ENCODE measurements at places on chromosomes 12 and 14.

- no peak for DNase-seq
Observed at GRCh38 chr14:76351941-76352340, 24.0 kb upstream of the ESRRB start.

DNA sequence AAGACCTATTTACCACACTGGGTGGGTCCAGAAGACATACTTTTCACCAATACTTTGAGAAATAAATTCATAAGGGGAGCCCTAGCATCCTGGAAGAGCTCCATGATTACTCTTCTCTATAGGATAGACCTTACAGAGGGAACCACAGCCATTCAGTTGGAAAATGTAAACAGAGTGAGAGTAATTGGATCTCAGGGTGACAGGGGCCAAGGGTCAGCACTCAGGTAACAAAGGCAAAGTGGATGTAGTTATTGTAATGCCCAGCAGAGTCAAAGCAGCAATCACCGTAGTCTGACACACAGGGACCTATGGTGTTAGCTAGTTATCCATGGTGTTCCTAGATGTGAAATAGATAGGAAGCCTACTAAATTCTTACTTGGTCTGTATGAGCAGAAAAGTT, 10.8 kb upstream of the GTF2A1 start:
- DNase-seq, result no peak

DNA sequence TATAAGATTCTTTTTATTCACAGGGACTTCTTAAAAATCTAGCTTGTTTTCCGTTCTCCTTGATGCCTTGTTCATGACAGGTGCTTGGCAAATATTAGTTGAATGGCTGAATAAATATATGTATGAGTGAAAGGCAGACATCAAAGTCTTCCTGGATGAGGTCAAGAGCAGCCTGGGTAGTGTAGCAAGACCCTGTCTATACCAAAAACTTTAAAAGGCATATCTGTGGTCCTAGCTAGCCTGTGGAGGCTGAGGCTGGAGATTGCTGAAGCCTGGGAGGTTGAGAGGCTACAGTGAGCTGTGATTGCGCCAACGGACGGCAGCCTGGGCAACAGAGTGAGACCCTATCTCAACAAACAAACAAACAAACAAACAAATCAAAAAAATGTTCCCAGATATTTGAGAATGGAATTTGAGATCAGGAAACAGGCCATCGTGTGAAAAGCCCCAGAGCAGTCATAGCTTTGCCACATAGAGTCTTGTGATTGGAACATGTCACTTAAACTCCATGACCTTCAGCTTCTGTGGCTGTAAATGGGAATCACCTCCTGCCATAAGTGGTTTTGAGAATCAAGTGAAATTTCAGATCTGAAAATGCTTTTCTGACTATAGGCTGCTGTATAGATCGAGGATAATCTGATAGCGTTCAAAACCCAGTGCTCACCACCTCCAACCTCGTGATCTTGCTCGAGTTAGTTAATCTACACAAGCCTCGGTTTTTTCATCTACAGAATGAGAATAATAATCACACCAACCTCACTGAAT, 64.3 kb downstream of the ZFP36L1 start:
- no peak for DNase-seq

- no peak for DNase-seq
Observed at GRCh38 chr12:116502989-116503496, 56.1 kb upstream of the MAP1LC3B2 start.

DNA sequence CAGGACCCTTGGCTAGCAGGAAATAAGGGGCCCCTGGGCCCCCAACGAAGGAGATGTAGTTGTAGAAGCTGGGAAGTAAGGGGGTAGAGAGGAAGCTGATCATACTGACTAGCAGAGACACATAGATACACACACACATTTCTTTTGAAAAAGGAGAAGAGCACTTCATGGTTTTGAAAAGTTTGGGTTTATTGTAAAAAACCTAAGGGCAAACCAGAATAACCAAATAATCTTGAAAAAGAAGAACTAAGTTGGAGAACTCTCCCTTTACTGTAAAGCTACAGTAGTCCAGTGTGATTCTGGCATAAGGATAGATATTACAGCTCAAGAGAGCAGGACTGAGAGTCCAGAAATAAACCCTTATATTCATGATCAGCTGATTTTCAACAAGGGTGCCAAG, 5.8 kb upstream of the HCAR3 start:
- DNase-seq, result no peak

- no peak for DNase-seq
Observed at GRCh38 chr12:109793826-109794501, 39.2 kb downstream of the TRPV4 start.

DNA sequence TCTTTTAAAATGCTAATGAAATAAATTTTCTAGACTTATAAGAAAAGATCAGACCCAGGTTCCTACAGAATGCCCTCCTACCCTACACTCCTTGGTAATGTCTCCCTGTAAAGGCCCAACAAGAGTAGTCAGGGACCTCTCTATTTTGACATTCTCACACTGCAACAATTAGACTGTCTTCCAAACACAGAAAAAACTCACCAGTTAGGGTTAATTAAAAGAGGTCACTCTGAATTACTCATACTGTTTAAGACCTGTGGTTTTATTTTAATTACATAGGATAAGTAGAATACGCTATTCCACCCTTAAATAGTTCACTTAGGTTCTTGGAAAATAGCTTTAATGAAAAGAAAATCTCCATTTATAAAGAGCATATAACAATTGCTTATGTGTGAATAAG, 142.4 kb downstream of the ITPR2 start:
- no peak for DNase-seq

- DNase-seq, result no peak
Observed at GRCh38 chr14:76717508-76718290, 43.6 kb upstream of the VASH1 start.

DNA sequence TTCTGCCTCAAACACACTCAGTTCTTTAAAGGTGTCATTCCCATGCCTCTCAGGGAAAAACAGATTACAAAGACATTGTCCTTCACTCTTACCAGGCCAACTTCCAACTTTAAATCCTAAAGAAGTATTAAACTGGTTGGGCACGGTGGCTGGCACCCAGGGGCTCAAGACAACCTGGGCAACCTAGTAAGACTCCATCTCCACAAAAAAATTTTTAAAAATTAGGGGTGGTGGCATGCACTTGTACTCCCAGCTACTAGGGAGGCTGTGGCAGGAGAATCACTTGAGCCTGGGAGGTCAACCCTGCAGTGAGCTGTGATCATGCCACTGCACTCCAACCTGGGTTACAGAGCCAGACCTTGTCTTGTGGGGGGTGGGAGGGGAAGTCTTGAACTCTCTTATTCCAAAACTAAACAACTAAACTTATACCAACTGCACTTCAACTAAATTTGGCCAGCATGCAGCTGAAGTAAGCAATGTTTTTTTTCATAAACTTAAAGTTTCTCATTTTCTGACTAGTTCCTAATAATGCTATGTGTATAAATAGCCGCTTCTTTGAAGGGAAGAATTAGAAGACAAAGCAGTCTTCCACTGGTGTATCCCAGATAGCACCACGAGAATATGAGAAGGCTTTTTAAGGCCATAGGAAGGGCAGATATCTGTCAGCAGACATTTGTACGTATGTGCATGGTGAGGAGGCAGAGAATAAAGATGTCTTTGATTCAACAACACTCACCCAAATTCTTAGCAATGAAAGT, 2.4 kb downstream of the SLC11A2 start:
- DNase-seq, result no peak

DNA sequence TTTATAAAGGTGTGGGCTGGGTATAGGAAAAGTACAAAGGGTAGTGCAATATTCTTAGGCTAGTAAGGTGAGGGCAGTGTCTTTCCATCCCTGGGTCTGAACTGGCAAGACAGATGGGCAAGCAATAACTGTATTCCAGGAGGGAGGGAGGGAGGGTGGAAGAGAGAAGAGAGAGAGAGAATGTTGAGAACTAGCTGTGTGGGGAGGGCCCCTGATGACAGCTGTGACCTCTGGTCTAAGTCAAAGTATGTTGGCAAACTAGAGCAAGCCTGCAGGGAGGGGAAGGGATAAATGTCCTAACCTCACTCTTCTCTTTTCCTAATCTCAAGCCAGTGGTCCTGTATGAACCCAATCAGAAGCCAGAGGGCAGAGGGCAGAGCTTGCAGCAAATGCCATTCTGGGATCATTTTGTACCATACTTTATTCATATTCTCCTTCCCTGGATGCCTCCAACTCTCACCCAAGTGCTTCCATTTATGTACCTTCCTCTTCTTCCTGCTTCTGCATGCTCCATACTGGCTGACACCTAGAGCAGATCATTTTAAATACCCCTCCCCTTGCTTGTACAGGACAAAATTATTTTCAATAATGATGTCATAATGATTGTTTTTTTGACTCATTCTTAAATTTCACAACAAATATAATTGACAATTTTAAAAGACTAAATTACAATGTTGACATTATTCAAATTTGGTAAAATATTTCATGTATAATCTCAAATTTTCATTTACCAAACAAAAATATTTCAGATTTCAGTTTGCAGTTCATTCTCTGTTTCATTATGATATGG, 75.9 kb downstream of the AKAP6 start:
- DNase-seq, result no peak

DNA sequence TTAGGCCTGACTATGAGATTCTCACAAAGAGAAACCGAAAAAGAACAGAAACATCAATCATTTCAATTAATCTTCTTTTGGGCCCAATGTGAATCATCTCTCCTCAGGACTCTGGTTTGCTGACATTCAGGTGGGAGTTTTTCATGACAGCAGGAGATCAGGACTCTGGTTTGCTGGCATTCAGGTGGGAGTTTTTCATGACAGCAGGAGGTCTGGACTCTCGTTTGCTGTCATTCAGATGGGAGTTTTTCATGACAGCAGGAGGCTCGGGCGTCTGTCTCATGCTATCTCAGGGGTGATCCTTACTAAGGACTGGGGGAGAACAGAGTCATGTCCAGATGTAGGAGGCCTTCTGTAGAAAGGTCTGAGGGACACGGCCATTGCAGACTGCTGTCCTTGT, 40.1 kb upstream of the PARP11 start:
- no peak for DNase-seq

GRCh38 chr14:101328412-101329028, 232.8 kb upstream of the DIO3 start:
- DNase-seq, result no peak

DNA sequence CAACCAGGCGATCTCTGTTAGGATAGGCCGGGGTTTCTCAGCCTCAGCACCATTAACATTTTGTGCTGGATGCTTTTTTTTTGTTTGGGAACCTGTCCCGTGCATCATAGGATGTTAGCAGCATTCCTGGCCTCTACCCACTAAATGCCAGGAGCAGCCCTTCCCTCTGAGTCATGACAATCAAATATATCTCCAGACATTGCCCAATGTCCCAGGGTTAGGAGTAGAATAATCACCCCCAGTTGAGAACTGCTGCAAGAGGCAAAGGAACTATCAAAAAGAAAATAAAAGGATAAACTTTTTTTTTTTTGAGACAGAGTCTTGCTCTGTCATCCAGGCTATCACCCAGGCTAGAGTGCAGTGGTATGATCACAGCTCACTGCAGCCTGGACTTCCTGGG, 76.0 kb downstream of the ACACB start:
- peak; percentile 65 for DNase-seq

GRCh38 chr14:48350971-48351370, 675.6 kb upstream of the MDGA2 start:
- DNase-seq, result no peak

GRCh38 chr12:51976376-51977160, 25.1 kb downstream of the ACVR1B start:
- peak; percentile 25 for DNase-seq

DNA sequence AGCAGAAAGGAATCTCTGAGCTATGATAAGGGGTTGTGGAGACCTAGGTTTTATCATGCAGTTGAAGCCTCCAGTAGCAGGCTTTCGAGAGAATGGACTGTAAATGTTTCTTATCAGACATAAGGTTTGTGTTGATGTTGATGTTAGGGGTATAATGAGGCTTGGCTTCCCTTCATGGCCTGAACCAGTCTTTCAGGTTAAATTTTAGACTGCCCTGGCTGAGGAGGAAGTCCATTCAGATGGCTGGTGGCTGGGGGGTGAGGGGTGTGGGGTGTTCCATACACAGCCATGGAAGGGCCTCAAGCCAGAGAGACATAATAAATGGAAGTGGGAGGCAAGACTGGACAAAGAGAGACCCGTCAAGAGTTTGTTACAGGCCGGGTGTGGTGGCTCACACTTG, 65.1 kb downstream of the IRF2BPL start:
- DNase-seq, result no peak

GRCh38 chr12:27504507-27504906, 19.5 kb upstream of the PPFIBP1 start:
- no peak for DNase-seq

DNA sequence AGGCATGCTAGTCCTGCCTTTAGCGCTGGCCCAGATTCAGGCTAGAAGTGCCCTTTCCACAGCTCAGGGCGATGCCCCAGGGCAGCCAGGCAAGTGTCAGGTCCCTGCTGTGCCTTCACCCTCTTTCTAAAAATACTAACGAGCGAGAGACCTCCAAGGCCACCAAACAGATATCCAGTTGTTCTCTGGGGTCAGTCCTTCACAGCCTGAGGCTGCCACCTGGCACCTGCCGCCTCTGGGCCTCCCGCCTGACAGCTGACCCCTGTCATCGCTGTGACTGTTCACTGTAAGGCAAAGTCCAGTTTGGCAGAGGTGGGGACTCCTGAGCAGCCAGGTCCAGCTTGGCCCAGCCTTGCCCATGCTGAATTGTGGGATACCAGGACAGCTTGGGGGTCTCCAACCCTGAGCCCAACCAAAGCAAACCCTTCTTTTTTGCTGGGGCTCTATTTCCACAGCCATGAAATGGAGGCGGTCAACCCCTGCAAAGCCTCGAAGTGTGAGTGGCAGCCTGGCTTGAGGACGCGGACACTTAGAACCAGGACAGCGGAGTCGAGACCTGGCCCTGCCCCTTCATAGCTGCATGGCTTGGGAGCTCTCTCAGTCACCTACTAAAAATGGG, 79.9 kb downstream of the NINJ2 start:
- no peak for DNase-seq

DNA sequence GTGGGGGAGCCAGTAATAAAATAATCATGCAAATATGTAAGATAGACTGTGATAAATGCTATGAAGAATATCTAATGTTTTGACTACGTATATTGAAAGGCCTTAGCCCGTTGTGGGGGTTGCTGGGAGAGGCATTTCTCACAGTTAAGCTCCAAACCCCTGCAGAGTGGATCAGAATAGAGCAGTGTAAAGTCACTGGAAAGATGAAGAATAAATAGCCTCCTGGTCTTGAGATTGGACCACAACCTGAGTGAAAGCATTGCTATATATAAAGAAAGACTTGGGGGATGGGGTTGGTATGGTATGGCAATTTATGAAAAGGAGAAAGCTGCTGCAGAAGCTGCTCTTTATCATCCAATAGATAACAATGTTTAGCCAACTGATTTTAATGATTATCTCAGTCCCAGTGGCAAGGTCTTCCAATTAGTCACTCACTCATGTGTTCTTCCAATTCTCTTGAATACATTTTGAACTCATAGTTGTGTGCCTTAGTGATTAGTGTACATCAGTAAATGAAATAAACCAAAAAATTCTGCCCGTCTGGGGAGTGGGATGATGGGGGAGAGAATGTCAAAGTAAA, 10.2 kb downstream of the PLEKHA5 start:
- DNase-seq, result no peak

GRCh38 chr12:105262461-105263184, 26.6 kb upstream of the APPL2 start:
- no peak for DNase-seq

All from GM04504 (cell line).